Psoas muscle (tissue), 8 donors: ENCODE measurements at places on chromosomes 5 and 9. TPM values are rescaled to one million over a fixed set of nuclear protein-coding genes. Genes with fewer than 3 reads are reported as not detected.

FGF18 gene
- total RNA-seq = 0.28 TPM

DNA sequence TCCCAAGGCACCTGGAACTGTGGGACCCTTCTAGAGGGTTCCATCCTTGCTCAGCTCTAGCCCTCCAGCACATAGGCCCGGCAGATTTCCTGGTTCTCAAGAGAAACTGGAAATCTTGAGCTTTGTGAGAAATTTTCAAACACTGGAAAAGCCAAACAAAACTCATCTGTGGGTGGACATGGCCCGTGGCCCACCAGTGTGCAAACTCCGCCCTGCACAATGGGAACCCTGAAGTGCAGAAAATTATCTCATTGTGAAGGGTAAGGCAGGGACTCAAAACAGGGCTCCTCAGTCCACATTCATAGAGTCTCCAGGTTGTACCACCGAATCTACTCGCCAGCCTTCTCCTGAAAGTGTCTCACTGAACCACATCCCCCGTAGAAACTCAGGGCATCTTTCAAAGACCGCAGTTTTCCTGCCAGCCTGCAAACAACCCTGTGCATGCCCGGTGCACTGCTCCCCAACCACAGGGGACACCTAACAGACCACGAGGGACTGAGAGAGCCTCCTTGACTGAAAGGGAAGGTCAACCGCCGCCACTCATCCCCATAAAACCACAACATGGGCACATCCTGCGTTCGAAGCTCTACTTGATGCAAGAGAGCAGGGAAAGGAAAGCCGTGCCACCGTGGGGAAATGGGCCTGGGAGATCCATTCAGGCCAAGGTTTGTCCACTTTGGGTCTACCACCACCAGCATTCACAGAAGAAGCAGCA is 18.1 kb downstream of the ADAMTS2 start:
- peaks cover 1% of the 10 kb centered on the region for H3K27me3 ChIP-seq
- H3K27ac ChIP-seq = no peak overlapping the region
- H3K4me3 ChIP-seq = no peak overlapping the region
- no peaks in the 10 kb centered on the region for H3K4me1 ChIP-seq
- DNase-seq = peak; percentile 36

- H3K36me3 ChIP-seq = no peaks in the 10 kb centered on the region
- DNase-seq = no peak
- H3K4me1 ChIP-seq = peaks cover 25% of the 10 kb centered on the region
- H3K27ac ChIP-seq = no peak overlapping the region
- H3K27me3 ChIP-seq = no peaks in the 10 kb centered on the region
Measured at GRCh38 chr5:14669975-14670374, 5.5 kb downstream of the OTULIN start.

DNA sequence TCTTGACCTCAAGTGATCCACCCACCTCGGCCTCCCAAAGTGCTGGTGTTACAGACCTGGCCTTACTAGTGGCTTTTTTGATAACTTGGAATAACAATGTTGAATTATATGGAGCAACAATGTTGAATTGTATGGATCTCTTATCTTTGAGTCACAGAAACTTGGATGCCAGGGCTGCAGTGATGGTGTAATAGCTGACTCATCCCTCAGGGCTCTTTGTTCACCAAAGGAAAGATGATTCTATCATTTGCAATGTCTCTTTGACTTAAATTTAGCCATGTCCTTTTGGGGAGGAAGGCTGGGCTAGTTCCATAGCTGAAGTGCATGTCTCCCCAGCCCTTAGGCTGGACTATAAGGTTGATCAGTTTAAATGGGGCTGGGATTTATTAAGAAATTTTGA is 172.3 kb downstream of the PDZD2 start:
- no peak overlapping the region for H3K27ac ChIP-seq

DNA sequence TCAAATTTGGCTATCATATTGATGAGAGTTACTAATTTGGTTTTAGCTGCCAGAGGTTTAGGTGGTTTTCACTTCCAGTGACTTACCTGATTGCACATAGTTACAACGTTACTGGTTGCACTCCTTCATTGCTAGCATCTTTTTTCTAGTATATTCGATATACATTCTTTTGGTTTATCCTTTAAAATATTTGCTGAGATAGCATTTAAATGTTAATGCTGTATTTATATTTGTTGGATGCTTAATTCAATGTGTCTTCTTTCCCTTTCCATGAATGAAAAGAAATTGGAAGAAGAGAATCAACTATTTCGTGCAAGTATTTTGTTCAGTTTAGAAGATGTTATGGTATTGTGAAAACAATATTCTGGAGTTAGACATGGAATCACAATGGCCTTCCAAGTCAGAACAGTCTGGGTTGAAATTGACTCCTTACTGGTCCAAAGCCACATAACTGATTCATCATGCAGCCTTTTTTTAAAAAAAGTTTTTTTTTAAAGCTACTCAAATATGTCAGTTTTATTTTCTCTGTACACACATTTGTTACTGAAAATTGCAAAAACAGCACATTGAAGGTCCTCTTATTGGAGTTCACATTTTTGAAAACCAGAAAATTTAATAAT is 2.2 kb downstream of the SPIN1 start:
- H3K27ac ChIP-seq = no peak overlapping the region
- no peaks in the 10 kb centered on the region for H3K4me1 ChIP-seq
- H3K4me3 ChIP-seq = no peak overlapping the region
- no peaks in the 10 kb centered on the region for H3K27me3 ChIP-seq
- no peaks in the 10 kb centered on the region for H3K36me3 ChIP-seq

GRCh38 chr5:81151546-81151945 is 81.6 kb upstream of the CKMT2 start:
- H3K4me3 ChIP-seq = no peak overlapping the region
- H3K27me3 ChIP-seq = no peaks in the 10 kb centered on the region
- H3K27ac ChIP-seq = no peak overlapping the region
- H3K36me3 ChIP-seq = no peaks in the 10 kb centered on the region
- DNase-seq = no peak
- H3K4me1 ChIP-seq = peaks cover 5% of the 10 kb centered on the region

DNA sequence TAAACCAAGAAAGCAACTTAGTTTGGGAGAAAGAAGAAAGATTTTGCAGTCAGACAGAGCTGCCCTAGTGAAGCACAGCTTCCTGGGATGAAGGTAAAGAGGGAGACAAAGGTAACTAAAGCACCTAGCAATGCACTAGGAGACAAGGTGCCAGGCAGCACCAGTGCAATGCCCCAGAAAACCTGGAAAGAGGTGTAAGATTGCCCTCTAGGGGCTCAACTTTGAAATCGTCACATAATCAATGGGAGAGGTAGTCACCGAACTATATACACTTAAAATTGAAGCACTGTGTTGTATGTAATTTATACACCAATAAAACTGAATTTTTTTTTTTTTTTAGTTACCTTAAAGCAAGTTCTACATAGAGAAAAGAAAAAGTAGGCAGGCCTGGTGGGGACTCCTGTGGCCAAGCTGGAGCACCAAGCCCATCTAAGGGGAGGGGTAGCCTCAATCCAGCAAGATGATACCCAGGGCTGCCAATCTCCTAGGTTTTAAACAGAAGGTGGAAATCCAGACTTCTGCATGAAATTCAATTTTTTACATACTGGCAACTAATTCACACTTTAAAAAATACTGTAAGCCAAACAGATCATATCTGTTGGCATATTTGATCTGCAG is 48.2 kb downstream of the CDK5RAP2 start:
- no peaks in the 10 kb centered on the region for H3K27me3 ChIP-seq
- DNase-seq = no peak
- H3K4me3 ChIP-seq = no peak overlapping the region
- H3K36me3 ChIP-seq = peaks cover 20% of the 10 kb centered on the region

- no peak overlapping the region for H3K27ac ChIP-seq
- H3K27me3 ChIP-seq = no peaks in the 10 kb centered on the region
- H3K4me1 ChIP-seq = no peaks in the 10 kb centered on the region
- DNase-seq = no peak
- no peaks in the 10 kb centered on the region for H3K36me3 ChIP-seq
Measured at GRCh38 chr9:115058684-115059315, 59.2 kb downstream of the TNC start.

- no peak for DNase-seq
- H3K27me3 ChIP-seq = no peaks in the 10 kb centered on the region
- H3K27ac ChIP-seq = no peak overlapping the region
- peaks cover 6% of the 10 kb centered on the region for H3K4me1 ChIP-seq
Measured at GRCh38 chr5:87361536-87362213, 51.1 kb downstream of the CCNH start.

DNA sequence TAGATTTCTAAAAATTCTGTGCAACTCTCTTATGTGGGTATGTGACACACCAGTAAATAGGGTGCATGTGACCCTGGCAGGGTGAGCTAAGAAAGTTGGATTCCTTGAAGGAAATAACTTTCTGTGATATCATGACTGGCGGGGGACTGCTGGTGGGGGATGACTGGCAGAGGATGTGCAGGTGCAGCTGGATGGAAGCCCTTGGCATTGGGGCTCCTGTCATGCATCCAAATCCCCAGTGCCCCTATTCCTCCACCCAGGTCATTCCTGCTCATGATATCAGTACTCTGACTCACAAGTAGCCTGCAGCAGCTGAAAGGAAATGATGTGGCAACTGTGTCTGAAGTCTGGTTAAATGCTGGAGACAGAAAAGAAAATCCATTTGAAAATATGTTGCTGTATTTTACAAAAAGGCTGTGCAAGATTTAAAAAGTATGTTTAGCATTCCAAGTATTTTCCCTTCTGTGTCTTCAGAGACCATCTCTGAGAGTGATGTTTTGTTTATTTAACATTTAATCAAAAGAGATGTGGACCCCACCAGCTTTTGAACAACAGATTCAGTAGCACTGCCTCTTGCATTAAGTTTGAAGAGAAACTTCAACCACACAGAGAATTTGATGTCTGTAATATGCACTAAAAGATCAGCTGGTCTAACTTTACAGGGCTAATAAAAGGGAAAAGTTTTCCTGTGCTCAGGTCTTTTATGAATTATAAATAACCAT is 17.9 kb upstream of the ZSWIM6 start:
- H3K4me1 ChIP-seq = peaks cover 6% of the 10 kb centered on the region
- no peaks in the 10 kb centered on the region for H3K36me3 ChIP-seq
- no peak for DNase-seq

DNA sequence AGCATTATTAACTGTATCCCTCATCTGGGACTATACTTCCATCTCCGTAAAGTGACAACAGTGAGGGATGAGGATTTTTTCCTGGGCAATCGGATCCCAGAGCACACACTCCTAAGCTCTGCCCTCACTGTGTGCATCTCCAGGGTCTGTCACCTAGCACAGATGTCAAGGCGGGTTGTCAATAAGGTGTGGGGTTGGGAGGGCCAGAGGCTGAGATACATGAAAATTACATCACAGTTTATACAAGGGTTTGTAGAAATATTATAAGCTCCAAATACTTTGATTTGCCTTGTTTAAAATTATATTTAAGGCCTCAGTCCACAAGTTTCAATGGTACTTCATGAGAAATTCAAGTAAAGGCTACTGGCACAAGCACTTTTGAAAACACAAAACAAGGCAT is 4.5 kb downstream of the ADAMTS12 start:
- H3K27ac ChIP-seq = no peak overlapping the region
- H3K4me3 ChIP-seq = no peak overlapping the region
- H3K4me1 ChIP-seq = no peaks in the 10 kb centered on the region
- no peaks in the 10 kb centered on the region for H3K36me3 ChIP-seq

GRCh38 chr9:13429301-13430190 is 150.1 kb upstream of the MPDZ start:
- peaks cover 25% of the 10 kb centered on the region for H3K4me1 ChIP-seq
- no peaks in the 10 kb centered on the region for H3K36me3 ChIP-seq
- peak overlapping the region; percentile 17 for H3K4me3 ChIP-seq

DNA sequence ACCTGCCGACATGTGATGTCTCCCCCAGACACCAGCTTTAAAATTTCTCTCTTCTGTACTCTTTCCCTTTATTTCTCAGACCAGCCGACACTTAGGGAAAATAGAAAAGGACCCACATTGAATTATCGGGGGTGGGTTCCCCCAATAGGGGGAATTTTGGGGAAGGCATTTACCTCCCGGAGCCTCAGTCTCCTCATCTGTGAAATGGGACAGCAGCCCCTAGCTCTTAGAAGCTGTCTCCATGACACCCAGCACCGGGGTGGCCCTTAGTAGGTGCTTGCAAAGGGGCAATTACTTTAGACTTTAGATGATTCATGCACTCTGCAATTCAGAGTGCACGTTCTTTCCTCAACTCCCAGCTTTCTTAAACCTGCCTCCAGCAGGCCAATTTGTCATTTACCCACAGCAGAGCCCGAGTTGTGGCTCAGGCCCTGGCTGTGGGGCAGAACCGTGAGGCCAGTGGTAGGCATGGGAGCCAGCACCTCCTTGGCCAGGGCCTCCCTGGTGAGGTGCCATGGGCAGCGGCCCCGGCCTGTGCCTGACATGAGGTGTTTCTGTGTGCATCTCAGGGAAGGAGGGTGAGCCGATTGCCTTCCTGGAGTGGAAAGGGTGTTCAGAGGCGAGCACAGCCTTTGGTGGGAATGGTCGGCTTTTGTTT is 51.7 kb downstream of the SH3PXD2B start:
- H3K27ac ChIP-seq = peak overlapping the region; percentile 30
- DNase-seq = no peak
- no peak overlapping the region for H3K4me3 ChIP-seq
- peaks cover 4% of the 10 kb centered on the region for H3K4me1 ChIP-seq
- no peaks in the 10 kb centered on the region for H3K36me3 ChIP-seq

GRCh38 chr5:171697221-171698102 is 88.2 kb upstream of the SMIM23 start:
- H3K4me1 ChIP-seq = no peaks in the 10 kb centered on the region
- no peaks in the 10 kb centered on the region for H3K36me3 ChIP-seq
- no peak overlapping the region for H3K27ac ChIP-seq
- DNase-seq = no peak
- no peaks in the 10 kb centered on the region for H3K27me3 ChIP-seq

DNA sequence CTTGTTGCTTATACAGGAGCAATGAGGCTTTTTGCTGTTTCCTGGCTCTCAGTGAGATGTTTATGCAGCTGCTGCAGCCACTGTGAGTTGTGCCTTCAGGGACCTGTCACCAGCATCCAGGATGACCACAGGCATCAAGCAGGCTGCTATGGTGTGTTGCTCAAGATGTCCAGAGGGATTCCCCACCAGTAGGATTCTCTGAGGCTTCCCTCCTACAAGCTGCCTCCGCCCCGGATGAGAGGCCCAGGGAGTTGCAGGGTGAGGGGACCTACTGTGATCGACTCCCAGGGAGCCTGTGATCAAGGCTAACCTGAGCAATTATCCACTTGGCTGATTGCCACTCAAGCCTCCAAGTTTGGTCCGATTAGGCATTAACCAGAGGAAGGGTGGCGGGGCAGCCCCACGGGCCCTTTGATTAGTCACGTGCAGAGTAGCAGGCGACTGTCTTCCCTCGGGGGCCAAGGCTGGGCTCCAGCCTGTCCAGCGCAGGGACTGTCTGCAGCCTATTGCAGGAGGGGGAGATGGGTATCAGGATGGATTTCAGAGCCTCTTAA is 1.8 kb upstream of the FAT2 start:
- H3K27ac ChIP-seq = no peak overlapping the region
- H3K27me3 ChIP-seq = no peaks in the 10 kb centered on the region
- no peak for DNase-seq
- peaks cover 6% of the 10 kb centered on the region for H3K4me1 ChIP-seq
- no peaks in the 10 kb centered on the region for H3K36me3 ChIP-seq
